ENCODE measurements at places on chromosomes 1 and 21. TPM values are rescaled to one million over a fixed set of nuclear protein-coding genes. Genes with fewer than 3 reads are reported as not detected.
A peak's percentile ranks its signal among the peaks of the same experiment; 100 is the strongest.

Gene PER3
- total RNA-seq = 7.1 TPM

Gene EFNA3
- 4.7 TPM for total RNA-seq

Gene RAB3B
- total RNA-seq = 16.9 TPM

Gene CYP2J2
- total RNA-seq = 1.5 TPM

Gene SELENOF
- total RNA-seq = 147 TPM

GRCh38 chr1:181318858-181319235 lies 164.5 kb upstream of the CACNA1E start:
- no peaks in the 10 kb centered on the region for H3K36me3 ChIP-seq
- H3K27ac ChIP-seq = no peak overlapping the region
- peaks cover 11% of the 10 kb centered on the region for H3K4me1 ChIP-seq
- DNase-seq = no peak
- peak overlapping the region; percentile 84 for H3K4me3 ChIP-seq

Gene ANGPTL7
- 0.70 TPM for total RNA-seq

- no peaks in the 10 kb centered on the region for H3K36me3 ChIP-seq
- DNase-seq = no peak
- no peak overlapping the region for H3K4me3 ChIP-seq
- no peaks in the 10 kb centered on the region for H3K27me3 ChIP-seq
- no peak overlapping the region for H3K27ac ChIP-seq
These were observed 155.9 kb upstream of the RUNX1 start for GRCh38 chr21:35204850-35205541.

DNA sequence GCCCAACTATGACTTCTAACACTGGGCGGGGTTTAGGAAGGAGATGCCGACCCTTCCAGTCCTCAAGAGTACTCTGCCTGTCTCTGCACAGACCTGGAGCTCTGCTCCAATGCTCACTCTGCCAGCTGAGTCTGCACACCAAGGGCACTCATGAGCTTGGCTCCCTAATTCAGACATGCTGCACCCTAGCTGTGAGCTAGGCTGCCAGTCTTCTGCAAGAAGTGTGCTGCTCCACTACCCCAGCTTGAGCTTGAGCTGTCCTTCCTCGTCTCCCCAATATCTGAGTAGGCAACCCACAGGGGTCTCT lies 13.2 kb downstream of the TP53BP2 start:
- H3K4me3 ChIP-seq = no peak overlapping the region
- H3K4me1 ChIP-seq = peaks cover 18% of the 10 kb centered on the region
- H3K27me3 ChIP-seq = no peaks in the 10 kb centered on the region

Gene MYOC
- total RNA-seq = not detected

GRCh38 chr1:115839029-115839678 lies 1.8 kb downstream of the NHLH2 start:
- peaks cover 87% of the 10 kb centered on the region for H3K27me3 ChIP-seq
- H3K27ac ChIP-seq = peak overlapping the region; percentile 84
- peak overlapping the region; percentile 89 for H3K4me3 ChIP-seq
- no peaks in the 10 kb centered on the region for H3K4me1 ChIP-seq

Gene BRINP2
- 23.7 TPM for total RNA-seq

DNA sequence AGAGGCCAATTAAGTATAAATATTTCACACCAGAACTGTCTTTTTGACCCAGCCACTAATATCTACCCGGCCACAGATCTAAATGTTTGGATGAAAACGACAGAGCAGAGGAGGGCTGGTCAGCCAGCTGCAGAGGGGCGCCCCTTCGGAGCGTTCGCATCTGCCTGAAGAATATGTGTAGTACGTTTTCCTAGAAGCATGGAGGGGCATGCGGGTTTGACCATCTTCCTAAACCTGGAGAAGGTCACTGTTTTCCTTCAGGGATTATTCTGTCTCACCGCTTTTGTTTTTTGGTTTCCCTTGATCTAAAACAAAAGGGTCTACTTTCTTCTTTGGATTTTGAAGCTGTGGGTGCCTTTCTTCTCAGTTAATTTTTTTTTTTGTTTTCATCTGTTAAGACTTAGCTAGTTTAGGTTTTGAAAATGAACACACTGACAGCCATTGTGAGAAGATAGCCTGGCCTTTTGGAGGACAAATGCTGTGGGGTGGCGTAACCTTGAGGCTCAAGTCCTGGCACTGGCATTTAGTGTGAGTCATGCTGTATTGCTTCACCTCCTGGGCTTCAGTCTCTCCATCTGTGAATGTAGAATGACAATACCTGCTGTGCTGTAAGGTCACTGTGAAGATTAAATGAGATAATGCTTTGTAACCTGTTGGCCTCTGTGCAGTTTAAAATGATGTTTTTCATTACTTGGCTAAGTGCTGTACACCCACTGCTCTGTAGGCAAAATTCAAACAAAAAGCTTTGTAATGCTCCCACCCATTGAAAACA lies 74.1 kb upstream of the IRF2BP2 start:
- no peak overlapping the region for H3K4me3 ChIP-seq
- no peaks in the 10 kb centered on the region for H3K27me3 ChIP-seq
- H3K27ac ChIP-seq = no peak overlapping the region
- no peak for DNase-seq
- no peaks in the 10 kb centered on the region for H3K4me1 ChIP-seq

- DNase-seq = no peak
- H3K27me3 ChIP-seq = peaks cover 11% of the 10 kb centered on the region
- H3K27ac ChIP-seq = no peak overlapping the region
- H3K36me3 ChIP-seq = peaks cover 13% of the 10 kb centered on the region
These were observed 57.9 kb downstream of the CACHD1 start for GRCh38 chr1:64527786-64528185.

DNA sequence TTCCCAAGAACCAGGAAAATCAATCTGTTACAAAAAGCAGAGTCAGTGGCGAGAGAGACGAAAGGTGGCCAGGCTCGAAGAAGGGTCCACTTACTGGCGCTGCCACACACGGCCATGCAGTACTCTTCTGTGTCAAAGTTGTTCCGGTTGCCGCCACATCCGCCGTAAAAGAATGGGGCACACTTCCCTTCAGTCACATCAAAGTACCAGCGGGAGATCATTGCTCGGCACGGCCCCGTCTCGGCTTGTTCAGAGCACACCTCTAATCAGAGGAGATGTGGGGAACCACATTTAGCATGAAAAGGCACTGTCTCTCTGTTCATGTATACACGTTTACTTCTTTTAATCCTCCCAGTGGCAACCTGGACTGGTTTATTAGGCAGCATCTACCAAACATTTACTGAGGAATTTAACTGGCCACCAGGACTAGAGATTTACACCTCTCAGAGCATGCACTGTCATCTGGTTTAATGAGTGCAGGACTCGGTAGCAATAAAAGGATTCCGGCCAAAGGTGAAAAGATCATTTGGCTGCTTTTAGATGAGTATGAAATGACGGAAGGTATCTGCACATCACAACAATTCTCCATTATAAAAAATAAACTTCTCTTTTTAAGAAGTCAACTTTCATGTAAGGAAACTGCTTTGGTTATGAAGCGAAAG lies 170.5 kb downstream of the APP start:
- H3K4me3 ChIP-seq = no peak overlapping the region
- no peaks in the 10 kb centered on the region for H3K27me3 ChIP-seq
- H3K27ac ChIP-seq = no peak overlapping the region
- peaks cover 34% of the 10 kb centered on the region for H3K4me1 ChIP-seq
- peaks cover 38% of the 10 kb centered on the region for H3K36me3 ChIP-seq

Gene TFF2
- 5.2 TPM for total RNA-seq

DNA sequence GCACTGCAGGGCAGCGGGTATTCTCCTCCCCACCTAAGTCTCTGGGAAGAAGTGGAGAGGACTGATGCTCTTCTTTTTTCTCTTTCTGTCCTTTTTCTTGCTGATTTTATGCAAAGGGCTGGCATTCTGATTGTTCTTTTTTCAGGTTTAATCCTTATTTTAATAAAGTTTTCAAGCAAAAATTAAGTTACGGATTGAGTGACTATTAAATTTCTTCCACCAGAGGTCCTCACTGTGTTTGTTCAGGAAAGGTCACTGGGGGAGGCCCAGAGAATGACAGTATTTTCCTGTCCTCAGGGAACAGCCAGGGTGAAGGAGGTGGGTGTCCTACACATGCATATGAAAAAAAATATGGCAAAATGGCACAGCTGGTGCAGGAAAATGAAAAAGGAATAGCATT lies 4.4 kb upstream of the ELF3 start:
- H3K4me3 ChIP-seq = no peak overlapping the region
- H3K27ac ChIP-seq = peak overlapping the region; percentile 100
- DNase-seq = no peak
- H3K27me3 ChIP-seq = peaks cover 3% of the 10 kb centered on the region
- H3K36me3 ChIP-seq = peaks cover 43% of the 10 kb centered on the region

Gene RAB25
- 97.9 TPM for total RNA-seq

GRCh38 chr1:147151244-147151643 lies 21.0 kb downstream of the PRKAB2 start:
- no peak overlapping the region for H3K27ac ChIP-seq
- no peaks in the 10 kb centered on the region for H3K36me3 ChIP-seq
- H3K27me3 ChIP-seq = no peaks in the 10 kb centered on the region
- no peak for DNase-seq
- no peaks in the 10 kb centered on the region for H3K4me1 ChIP-seq

- H3K4me1 ChIP-seq = peaks cover 31% of the 10 kb centered on the region
- H3K4me3 ChIP-seq = peak overlapping the region; percentile 98
- no peak for DNase-seq
- H3K27ac ChIP-seq = peak overlapping the region; percentile 94
- peaks cover 6% of the 10 kb centered on the region for H3K36me3 ChIP-seq
- H3K27me3 ChIP-seq = no peaks in the 10 kb centered on the region
These were observed 1.3 kb downstream of the FNBP1L start for GRCh38 chr1:93448983-93449804.

DNA sequence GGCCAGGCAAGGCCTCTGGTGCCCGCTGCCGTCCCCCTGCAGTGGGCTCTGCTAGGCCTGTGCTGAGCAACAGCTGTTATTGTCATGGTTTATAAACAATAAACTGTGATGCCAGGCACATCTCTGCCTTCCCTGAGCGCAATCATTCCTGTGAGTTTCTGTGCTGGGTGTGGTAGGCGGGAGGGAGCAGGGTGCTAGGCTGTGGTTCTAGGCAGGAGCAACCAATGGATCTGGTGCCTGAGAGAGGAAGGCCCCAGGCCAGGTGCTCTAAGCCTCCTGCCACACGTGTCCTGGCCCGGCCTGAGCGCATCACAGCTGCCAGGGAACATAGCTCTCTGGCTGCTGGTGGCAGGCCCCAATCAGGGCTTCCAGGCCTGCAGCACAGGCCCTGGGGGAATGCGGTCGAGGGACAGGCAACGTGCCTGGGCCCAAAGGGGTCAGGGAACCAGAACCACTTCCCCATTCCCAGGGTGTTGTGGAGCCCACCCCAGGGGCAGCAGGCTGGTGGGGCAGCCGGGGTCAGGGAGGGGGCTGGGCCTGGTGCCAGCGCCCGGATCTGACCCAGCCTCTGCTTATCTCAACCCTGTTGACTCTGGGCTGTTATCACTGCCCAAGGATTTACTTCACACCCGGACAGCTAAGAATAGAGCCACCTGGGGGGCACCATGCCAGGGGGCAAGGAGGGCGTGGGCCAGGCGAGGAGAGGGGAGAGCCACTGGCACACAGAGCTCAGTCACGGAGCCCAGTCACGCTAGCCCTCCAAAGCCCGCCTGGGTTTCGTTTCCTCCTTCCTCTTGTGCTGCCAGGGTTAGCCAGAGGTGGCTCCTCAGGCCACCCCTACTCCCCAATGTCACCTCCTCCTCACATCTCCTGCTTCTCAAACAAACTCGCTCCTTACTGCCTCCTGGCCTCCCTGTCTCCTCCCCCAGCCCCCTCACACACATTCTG lies 11.5 kb downstream of the TRIM46 start:
- H3K4me3 ChIP-seq = no peak overlapping the region
- peak overlapping the region; percentile 64 for H3K27ac ChIP-seq
- no peaks in the 10 kb centered on the region for H3K36me3 ChIP-seq
- no peaks in the 10 kb centered on the region for H3K27me3 ChIP-seq
- no peak for DNase-seq

GRCh38 chr1:209751627-209752231 lies 4.1 kb upstream of the TRAF3IP3 start:
- H3K36me3 ChIP-seq = no peaks in the 10 kb centered on the region
- no peak for DNase-seq
- peaks cover 3% of the 10 kb centered on the region for H3K27me3 ChIP-seq
- peaks cover 12% of the 10 kb centered on the region for H3K4me1 ChIP-seq
- H3K4me3 ChIP-seq = no peak overlapping the region

Gene RBP7
- total RNA-seq = 2.9 TPM

Gene FABP3
- 18.8 TPM for total RNA-seq

DNA sequence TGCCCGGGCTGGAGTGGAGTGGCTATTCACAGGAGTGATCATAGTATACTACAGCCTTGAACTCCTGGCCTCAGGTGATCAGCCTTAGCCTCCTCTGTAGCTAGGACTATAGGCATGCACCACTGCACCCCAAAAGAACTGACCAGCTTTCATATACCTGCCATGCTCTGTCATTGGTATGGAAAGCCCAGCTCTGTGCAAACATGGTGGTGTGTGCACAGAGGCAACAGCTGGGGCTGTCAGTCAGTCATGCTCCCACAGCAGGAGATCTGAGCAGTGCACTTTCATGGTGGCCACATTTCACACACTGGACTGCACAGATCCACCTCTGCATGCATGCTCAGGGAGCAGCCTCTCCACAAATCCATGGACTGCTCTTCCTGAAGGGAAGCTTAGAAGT lies 8.8 kb upstream of the JAK1 start:
- H3K27ac ChIP-seq = no peak overlapping the region
- no peak for DNase-seq
- no peaks in the 10 kb centered on the region for H3K4me1 ChIP-seq

- peaks cover under 1% of the 10 kb centered on the region for H3K36me3 ChIP-seq
- H3K4me1 ChIP-seq = peaks cover 6% of the 10 kb centered on the region
- no peaks in the 10 kb centered on the region for H3K27me3 ChIP-seq
- no peak overlapping the region for H3K4me3 ChIP-seq
These were observed 5.1 kb upstream of the SSR2 start for GRCh38 chr1:156025876-156026275.

Gene SLC25A44
- total RNA-seq = 21.8 TPM

DNA sequence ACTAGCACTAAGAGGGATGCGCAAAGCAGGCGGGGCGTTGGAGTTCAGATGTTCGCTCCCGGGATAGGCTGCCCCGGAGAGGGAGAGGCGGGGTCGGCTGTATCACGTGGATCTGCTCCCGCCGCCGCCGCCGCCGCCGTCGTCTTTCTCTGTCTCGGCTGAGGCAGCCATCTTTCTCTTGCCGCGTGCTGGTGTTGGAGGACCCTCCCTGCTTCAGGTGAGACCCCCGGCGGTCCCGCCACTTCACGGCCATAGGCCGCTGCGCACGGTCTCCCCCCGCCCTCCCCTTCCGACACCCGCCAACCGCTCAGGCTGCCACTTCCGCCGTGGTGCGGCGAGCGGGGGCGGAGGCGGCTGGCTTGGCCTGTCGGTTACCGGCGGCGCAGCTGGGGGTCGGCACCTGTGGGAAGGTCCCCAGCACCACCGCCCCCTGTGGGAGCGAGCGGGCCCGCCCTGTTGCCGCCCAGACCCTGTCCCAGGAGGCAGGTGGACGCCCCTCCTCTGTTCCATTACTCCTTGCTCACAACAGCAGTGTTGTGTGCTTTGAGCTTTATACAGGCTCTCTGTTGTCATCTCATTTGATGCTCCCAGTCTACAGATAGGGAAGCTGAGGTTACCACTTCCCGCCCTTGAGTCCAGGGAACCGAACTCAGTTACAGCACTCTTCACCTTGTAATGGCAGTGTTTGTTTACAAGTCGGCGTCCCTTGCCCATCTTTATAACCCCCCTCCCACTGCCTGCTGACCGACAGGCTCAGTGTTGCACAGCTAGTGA lies at the start of gene BTF3L4:
BTF3L4 (plus strand) TSS at position 133 of the 774 bp plus-strand sequence. CDS start 3,553 bp downstream, outside the sequence.
- H3K4me1 ChIP-seq = peaks cover 29% of the 10 kb centered on the region
- H3K36me3 ChIP-seq = peaks cover 20% of the 10 kb centered on the region
- peak within 1 kb of the TSS; percentile 96 for H3K27ac ChIP-seq
- H3K4me3 ChIP-seq = peak within 1 kb of the TSS; percentile 99
- no peaks in the 10 kb centered on the region for H3K27me3 ChIP-seq

Gene SLFNL1
- 0.14 TPM for total RNA-seq

GRCh38 chr1:159077120-159077961 lies 775 bp upstream of the AIM2 start:
- H3K27me3 ChIP-seq = peaks cover 4% of the 10 kb centered on the region
- DNase-seq = no peak
- H3K4me3 ChIP-seq = no peak overlapping the region
- H3K27ac ChIP-seq = no peak overlapping the region

Measured in type B pancreatic cell (in vitro differentiated cells).